ENCODE measurements at places on chromosomes 1 and 21.

DNA sequence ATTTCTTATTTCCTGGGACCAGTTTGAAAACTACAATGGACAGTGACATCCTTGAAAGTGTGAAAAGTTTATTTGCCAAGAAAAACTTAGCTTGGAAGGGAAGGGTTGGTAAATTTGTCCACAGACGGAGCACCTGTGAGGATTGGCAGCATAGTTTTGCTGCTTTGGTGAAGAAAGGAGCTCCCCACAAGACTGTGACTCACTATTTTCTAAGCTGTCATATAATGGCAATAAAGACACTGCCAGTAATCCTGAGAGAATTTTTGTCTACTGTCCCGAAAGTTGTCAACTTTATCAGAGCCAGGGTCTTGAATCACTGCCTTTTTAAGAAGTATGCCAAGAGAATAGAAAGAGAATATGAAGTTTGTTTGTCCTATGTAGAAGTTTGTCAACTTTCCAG is 230.8 kb downstream of the NEGR1 start:
- no peak for DNase-seq

GRCh38 chr1:29821605-29822004 is 585.3 kb downstream of the PTPRU start:
- DNase-seq, result no peak

DNA sequence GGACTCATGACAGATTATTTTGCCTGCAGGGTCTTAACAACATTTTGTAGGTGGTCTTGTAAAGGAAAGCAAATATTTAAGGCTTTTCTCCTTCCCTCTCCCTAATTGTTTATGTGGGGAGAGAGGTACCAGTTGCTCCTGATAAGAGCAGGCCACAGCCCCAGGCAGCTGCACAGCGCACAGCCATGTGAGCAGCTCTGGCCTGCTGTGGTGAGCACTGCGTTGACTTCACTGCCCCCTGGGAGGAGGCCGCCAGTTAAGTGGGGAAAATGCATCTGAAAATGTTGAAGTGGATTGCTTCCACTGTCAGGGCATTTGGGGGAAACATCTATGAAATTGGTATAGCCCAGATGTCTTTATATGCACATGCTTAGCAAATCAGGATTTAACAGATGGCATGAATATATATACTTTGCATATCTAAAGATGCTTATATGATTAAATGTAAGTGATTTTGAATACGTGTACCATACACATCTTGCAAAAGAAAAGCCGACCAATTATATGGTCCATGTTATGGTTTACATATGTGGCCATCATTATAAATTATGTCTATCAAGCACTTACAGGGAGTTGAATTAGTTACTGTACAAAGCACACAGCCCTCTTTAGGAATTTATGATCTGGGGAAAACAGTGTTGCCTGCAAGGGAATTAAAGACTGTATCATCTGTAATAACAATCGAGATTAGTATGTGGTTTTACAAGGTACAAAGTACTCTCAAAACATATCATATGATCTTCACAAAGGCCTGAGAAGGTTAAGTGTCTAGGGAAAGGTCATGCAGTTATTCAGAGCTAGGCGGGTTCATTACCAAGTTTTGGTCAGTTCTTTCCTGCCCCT is 132.1 kb downstream of the RHOU start:
- peak; percentile 76 for DNase-seq

- DNase-seq, result no peak
These were observed 45.8 kb downstream of the TRAF5 start for GRCh38 chr1:211372463-211372862.

- DNase-seq, result no peak
These were observed 31.2 kb upstream of the LRRC3 start for GRCh38 chr21:44423941-44424607.

- no peak for DNase-seq
These were observed 54.2 kb downstream of the HIVEP3 start for GRCh38 chr1:41864471-41865040.

GRCh38 chr1:202129453-202130296 is 7.0 kb downstream of the GPR37L1 start:
- DNase-seq, result no peak

DNA sequence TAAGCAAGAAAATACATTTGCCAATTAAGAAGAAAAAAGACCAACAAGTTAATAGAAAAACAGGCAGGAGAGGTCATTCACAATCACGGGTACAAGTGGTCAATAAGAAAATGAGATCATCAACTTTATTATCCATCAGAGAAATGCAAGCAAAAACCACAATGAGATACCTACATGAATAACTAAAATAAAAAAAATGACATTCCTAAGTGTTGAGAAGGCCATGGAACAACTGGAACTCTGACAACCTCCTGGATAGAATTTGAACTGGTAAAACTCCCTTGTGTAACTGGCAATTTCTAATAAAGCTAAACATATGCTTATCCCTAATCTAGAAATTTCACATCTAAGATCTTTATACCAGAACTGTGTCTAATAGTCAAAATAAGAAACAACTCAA is 135.4 kb upstream of the BACE2 start:
- no peak for DNase-seq

- DNase-seq, result no peak
These were observed 562 bp downstream of the SYTL1 start for GRCh38 chr1:27342391-27342777.

- DNase-seq, result no peak
These were observed 4.4 kb upstream of the OSBPL9 start for GRCh38 chr1:51612447-51612961.

DNA sequence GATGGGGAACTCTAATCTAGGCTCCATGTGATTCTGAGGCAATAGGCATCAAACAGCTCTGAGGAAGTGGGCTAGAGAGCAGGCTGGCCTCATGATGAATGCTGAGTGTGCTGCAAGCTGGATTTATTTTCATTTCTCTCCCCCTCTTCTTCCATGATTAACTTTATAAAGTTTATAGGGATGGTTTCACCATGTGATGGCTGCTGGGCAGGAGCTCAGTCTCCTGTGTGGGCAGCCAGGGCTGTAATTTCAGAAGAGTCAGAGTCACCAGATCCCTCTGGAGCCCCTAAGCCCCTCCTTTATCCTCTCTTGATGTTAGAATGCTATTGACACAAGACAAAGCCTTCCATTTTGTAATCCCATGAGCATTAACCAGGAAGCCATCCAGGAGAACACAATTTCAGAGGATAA is 143.6 kb downstream of the CNIH3 start:
- DNase-seq, result no peak

DNA sequence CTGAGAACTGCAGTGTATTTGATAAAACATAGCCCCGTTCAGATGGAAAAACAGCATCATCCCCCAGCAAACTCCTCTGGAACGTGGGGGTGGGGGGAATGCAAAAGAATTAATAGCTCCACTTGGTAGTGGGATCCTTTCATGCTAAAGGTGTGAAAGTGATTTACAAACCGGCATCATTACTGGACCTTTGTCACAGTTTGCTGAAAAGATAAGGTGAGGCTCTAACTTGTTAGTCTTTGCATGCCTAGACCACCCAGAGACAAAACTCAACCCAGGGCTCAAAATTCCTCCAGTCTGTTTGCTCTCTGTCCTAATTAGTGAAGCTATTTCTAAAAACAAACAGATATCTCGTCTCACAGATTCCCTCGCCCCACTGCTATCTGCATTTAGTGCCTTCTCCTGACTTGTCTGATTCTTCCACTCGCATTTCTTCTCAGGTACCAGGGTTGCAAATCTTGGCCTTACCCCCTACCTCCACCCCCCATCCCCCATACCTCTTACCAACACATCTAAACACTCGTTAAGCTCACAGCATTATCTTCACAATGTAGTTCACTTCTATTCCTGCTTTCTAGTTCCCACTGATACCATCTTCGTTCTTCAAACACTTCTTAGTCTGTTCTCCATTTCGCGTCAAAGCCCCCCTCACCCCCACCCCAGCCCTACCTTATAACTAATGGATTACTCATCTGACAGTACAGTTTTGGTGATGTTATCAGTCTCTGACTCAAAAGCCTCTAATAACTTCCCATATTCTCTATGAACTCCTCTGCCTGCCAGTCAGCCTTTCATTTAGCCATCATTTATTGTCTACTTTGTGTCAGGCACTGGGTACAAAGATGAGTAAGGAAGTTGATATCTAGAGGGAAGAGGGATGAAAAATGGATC is 11.8 kb downstream of the IER5 start:
- no peak for DNase-seq

GRCh38 chr21:15494481-15494880 is 235.3 kb upstream of the USP25 start:
- no peak for DNase-seq

GRCh38 chr1:220824031-220824989 is 37.6 kb downstream of the MTARC1 start:
- no peak for DNase-seq

DNA sequence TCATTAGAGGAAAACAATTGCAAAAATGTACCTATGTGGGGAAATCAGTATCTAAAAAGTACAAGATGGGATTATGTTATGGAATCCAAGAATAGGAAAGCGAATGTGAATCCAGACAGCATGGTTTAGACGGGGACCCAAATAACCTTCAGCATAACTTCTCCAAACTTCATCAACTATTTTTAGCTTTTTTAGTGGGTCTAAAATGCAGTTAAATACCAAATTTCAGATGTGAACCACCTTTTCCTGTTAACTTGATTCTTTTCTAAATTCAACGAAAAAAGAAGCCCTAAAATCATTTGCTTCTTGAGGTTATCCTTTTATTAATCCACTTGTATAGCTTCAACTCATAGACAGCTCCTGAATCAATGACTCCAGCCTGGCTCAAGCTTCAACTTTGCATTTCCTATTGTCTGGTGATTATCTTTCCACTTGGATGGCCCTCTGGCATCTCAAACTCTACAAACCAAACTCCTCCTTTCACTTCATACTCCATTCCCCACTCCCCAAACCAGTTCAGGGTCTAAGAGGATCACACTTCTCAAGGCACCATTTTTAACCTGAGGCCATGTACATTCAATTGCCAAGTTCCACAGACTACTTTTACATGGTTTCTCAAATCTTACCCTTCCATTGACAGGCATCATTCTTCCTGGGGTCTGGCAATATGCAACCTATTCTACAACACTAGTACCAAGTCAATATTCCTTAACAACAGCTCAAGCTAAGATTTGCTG is 7.4 kb downstream of the ERRFI1 start:
- DNase-seq, result peak; percentile 33

GRCh38 chr1:174217787-174218574 is 58.7 kb downstream of the RABGAP1L start:
- DNase-seq, result peak; percentile 26

- DNase-seq, result no peak
These were observed 171.5 kb downstream of the ZNF281 start for GRCh38 chr1:200238311-200238710.

- DNase-seq, result no peak
These were observed 217.5 kb downstream of the FAF1 start for GRCh38 chr1:50742523-50742922.

GRCh38 chr1:158830904-158831507 is at the start of gene MNDA:
Gene MNDA (plus strand): TSS chr1:158831351. CDS start chr1:158842154, 10,803 bp downstream.
- DNase-seq, result peak; percentile 51

GRCh38 chr1:51330331-51331201 is at the start of gene TTC39A:
Gene TTC39A (minus strand): TSS chr1:51330562. CDS start chr1:51330477, 85 bp downstream.
- DNase-seq, result no peak

DNA sequence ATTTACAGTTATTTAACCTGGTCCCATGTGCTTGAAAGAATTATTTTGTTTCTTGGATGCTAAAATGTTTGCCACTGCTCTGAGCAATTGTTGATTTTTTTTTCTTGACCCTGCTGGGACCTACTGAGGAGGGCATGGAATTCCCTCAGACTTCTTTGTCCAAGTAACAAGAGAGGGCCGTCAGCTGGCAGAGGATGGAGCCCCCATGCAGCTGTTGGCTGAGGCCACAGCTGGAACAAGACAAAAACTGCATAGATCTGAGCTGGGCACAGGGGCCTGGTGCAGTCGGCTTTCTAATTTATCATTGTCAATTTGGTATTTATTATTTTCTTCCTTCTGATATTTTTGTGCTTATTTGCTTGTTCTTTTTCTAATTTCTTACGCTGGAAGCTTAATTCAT is 39.6 kb upstream of the ABCG1 start:
- DNase-seq, result peak; percentile 68

DNA sequence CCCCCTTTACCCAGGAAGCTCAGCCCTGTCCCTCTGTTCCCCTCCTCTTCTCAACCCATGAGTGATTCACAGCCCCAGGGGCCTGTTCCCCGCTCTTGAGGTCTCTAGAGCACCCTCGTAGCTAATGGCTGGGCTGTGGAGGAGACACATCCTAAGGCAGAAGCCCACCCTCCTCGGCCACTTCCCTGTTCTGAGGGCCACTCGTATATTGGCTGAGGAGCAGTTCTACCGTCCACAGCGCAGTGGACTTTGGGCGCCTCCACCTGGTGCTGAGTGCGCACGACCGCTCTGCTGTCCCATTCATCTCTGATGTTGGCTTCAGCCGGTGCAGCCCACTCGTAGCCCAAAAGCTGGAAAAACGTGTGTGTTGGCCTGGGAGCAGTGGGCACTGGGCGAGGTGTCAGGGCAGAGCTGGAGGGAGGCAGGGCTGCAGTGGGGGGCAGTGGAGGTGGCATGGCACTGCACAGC is 24.5 kb upstream of the PKP1 start:
- no peak for DNase-seq

- no peak for DNase-seq
These were observed 58.8 kb upstream of the AJAP1 start for GRCh38 chr1:4595341-4596225.

DNA sequence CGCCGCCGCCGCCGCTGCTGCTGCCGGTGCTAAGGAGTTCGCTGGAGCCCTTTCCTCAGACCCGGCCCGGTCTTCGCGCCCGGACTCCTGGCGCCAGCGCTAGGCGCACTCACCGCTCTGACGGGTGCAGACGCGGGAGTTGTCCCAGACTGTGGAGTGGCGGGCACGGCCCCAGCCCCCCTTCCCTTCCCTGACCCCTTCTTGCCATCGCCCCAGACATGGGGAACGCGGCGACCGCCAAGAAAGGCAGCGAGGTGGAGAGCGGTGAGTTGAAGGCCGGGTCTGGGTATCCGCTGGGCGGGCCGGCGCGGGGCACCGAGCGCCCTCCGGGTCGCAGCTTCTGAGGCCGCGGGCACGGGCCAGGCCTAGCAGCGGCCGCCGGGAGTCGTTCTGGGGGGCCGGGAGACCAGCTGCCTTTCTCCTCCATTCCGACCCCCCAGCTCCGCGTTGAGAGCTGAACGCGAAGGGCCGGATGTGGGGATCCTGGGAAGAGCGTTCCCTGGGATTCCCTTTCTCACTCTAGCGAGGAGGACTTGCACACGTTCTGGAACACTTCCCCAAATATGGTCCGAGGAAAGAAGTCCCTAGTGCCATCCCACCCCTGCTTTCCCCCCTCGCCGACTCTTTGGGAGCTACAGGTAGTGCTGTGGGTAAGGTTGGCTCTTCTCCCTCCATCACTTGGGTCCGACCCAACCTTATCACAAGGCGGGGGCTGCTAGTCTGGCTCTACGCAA is 65.8 kb upstream of the PRKACB start:
- peak; percentile 50 for DNase-seq

DNA sequence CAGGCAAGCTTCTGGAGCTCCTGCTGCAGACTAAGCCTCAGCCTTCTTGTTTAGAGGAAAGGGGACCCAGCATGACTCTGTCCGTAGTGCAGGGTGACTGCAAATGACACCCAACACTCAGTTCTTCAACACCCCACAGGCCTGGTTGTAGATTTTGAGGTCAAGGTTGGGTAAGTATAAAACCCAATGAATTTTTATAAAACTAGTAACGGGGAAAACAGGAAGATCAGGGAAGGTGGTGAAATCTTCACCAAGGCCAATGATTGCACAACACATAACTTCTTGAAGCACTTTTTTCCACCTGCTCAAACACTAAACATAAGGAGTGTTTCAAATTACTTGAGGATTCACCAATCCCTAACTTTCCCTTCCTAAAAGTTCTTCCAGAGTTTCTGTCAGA is 89.4 kb upstream of the JAK1 start:
- DNase-seq, result no peak

All from globus pallidus (tissue), 1 donor.